ENCODE measurements at places on chromosomes 7 and 10.

- DNase-seq: no peak
Observed at GRCh38 chr7:42549866-42550485, 313.0 kb upstream of the GLI3 start.

GRCh38 chr10:43376828-43377423, 5.5 kb downstream of the FXYD4 start:
- DNase-seq: no peak

- no peak for DNase-seq
Observed at GRCh38 chr7:140061607-140061930, 1.2 kb downstream of the PARP12 start.

DNA sequence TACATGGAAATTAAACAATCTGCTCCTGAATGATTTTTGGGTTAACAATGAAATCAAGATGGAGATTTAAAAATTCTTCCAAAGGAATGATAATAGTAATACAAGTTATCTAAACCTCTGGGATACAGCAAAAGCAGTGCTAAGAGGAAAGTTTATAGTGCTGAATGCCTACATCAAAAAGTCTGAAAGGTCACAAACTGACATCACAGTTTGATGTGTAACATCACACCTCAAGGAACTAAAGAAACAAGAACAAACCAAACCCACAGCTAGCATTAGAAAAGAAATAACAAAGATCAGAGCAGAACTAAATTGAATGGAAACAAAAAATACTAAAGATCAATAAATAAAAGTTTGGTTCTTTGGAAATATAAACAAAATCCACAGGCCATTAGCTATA, 17.4 kb downstream of the ZFAND4 start:
- DNase-seq: no peak

DNA sequence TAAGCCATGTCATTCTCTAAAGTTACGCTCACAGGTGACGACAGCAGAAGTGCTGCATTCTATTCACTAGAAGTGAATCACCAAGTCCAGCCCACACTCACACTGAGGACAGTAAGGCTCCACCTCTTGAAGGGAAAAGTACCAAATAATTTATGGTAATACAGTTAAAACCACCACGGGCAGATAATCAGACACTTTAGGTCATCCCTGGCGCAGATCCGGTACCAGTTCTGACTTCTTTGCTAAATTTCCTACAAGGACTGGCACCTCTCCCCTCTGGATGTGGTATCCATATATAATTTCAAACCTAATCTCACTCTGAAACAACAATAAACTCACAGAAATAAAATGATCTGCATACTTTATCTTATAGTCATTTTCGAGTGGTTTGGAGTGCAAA, 954.7 kb upstream of the GHITM start:
- no peak for DNase-seq

DNA sequence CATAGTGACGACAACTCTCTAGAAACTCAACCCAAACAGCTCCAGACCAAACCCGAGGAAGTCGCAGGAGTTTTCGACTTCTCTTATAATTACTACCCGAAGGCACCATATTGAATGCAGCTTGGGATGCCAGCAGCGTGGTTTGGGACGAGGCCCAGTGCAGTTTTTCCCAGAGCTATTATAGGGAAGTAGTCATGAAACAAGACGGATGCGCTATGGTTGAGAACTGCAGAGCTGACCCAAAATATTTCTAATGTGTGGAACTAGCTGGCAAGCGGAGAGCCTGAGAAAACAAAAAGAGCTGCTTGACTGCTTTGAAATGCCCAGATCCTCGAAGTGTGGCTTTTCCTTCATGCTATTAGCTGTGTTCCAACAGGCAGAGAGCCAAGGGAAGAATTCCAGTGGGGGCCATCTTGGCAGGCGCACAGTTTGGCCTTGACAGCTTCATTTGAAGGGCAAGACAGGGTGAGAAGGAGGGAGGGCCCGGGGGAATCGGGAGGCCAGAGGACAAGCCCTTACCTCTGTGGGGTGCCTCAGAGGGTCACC, 122.7 kb downstream of the CUL2 start:
- DNase-seq: no peak

DNA sequence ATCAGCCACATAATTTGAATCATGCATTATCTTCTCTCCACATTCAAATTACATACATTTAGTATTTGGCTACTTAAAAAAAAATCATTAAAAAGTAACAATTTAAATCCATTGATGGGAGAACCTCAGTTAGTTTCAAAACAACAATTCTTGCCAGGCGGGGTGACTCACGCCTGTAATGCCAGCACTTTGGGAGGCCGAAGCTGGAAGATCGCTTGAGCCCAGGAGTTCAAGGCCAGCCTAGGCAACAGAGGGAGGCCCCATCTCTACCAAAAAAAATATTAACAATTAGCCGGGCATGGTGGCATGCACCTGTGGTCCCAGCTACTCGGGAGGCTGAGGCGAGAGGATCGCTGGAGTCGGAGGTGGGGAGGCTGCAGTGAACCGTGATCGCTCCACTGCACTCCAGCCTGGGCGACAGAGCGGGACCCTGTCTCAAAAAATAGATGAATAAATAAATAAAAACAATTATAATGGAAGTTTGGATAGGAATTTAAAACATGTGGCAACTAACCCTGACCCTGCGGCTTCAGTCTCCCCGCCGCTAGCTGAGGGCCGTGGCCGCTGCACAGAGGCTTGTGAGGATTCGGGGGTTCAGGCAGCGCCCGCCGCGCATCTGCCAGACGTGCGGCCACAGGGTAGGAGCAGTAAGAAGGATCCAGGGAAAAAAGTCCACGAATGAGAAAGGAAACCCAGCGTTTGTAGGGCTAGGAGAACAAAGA, 1.1 kb upstream of the CSGALNACT2 start:
- no peak for DNase-seq

GRCh38 chr10:80068270-80068669, 10.2 kb upstream of the TMEM254 start:
- DNase-seq: no peak

- DNase-seq: no peak
Observed at GRCh38 chr7:106615808-106616707, 44.9 kb downstream of the CCDC71L start.
